ENCODE measurements at places on chromosomes 4 and X. TPM values are rescaled to one million over a fixed set of nuclear protein-coding genes. Genes with fewer than 3 reads are reported as not detected.

DNA sequence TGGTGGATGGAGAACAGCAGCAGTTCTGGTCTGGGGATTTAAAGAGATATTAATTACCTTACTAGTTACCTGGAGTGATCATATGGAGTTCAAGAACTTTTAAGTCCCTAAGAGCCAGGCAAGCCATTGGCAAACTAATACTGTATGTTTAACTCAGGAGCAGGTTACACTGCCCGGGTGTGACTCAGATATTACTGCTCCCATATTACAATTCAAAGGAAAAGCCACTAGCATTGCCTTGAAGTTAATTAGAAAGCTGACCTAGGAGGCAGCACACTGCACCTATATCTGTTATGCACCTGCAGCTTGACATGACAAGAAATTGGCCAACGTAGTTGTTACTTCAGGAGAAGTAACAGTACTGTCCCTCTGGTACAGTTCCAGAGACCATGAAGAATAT is 47.2 kb downstream of the GRK4 start:
- no peak for DNase-seq

DNA sequence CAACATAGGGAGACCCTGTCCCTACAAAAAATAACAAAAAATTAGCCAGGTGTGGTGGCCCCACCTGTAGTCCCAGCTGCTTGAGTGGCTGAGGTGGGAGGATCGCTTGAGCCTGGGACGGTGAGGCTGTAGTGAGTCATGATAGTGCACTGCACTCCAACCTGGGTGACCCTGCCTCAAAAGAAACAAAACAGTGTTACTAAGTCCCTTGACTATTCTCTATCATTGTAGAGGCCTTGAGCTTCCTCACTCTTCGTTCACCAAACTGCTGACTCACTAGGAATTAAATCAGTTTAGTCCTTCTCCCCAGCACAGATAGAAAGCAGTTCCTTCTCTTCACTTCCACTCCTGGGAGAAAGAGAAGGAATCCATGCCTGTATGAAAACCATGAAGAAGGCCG is 14.5 kb downstream of the CDS1 start:
- DNase-seq: no peak

DNA sequence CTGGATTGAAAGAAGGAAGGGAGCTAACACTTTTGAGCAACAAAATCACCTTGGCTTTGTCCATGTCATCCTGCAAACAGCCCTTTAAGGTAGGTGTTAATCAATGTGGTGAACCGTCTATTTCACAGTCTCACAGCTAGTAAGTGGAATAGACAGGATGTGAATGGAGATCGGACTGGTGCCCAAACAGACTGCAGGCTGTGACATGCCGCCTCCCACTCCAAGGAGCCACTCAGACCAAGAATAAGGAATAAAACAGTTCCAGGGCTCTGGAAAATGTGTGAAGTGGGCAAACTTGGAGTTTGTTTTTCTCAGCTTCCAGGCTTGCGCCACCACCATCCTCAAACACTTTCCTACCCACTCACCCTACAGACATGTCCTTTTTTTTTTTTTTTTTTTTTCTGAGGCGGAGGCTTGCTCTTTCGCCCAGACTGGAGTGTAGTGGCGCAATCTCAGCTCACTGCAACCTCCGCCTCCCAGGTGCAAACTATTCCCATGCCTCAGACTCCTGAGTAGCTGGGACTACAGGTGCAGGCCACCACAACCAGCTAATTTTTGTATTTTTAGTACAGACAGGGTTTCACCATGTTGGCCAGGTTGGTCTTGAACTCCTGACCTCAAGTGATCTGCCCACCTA is 57.7 kb upstream of the SEC24B start:
- DNase-seq: no peak

DNA sequence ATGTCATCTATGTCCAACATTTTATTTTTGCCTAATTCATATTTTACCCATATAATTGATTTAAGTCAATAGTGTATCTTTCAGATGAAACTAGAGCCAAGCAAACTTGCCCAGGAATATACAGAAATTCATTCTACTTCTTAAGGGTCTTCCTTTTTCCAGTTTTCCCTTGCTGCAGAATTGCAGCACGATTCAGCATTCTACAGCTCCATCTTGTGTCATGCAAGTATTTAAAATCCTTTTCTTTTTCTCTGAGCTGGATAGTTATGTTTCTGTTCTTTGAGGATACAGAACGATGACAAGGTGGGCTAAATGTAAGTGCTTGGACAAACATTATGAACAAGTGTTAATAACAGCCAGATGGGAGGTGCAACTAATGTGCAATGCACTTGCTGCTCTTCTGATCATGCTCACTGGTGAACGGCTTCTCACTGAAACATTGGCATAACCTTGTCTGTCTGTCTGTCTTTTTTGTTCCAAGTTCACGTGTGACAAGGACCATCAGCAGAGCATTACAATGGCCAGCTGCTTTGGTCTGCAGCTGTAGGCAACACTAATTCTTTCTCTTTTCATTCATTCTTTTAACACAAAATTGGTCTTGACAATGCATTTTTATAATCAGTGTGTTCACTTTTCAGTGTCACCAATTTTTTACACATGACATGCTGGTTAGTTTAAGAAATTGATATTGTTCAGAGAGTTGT is 1821.7 kb downstream of the ARAP2 start:
- DNase-seq: no peak

DNA sequence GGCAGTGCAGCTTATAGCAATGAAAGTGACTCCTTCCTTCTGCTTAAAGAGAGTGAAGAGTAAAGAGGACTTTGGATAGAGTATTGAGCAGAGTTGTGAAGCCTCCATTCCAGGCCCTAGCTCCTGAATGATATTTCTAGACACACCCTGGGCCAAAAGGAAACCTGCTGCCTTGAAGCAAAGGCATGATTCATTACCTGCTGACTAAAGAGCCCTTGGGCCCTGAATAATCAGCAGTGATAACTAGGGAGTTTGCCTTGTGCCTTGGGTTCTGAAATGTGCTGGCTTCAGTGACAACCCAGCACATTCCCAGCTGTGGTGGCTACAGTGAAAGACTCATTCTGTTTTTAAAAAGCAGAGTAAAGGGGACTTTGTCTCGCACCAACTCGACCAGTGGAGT is 49.2 kb downstream of the STPG2 start:
- DNase-seq: no peak

DNA sequence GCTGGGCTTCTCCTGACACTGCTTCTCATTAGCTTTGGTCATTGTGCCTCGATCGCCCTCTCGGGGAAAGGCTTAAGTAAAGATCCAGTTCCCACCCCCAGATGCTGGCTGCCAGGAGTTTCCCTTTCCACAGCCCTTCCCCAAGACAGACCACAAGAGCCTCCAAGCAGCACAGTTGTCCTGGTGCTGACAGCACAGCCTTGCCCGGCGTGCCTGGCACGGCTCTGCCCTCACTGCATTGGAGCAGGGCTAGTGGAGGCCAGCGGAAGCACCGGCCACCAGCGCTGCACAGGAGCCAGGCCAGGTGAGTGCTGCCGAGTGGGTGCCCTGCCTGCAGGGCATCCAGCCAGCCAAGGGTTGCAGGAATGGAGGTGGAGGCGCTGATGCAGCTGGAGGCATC is 9.7 kb upstream of the MSANTD1 start:
- DNase-seq: no peak

DNA sequence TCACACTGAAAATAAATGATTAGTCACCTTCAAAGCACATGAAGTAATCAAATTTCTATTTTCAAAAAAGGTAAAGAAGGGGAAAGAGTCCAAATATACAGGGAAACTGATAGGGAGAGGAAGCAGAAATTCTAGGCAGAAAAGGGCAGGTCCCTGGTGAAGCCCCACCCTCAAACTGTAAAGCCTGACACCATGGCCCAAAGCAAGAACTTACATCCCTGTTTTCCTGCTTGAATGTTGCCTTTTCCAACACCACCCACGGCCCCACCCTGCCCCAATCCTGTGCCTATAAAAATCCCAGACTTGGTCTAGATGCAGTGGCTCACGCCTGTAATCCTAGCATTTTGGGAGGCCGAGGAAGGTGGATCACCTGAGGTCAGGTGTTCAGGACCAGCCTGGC is 361.8 kb downstream of the PPP3CA start:
- no peak for DNase-seq

DNA sequence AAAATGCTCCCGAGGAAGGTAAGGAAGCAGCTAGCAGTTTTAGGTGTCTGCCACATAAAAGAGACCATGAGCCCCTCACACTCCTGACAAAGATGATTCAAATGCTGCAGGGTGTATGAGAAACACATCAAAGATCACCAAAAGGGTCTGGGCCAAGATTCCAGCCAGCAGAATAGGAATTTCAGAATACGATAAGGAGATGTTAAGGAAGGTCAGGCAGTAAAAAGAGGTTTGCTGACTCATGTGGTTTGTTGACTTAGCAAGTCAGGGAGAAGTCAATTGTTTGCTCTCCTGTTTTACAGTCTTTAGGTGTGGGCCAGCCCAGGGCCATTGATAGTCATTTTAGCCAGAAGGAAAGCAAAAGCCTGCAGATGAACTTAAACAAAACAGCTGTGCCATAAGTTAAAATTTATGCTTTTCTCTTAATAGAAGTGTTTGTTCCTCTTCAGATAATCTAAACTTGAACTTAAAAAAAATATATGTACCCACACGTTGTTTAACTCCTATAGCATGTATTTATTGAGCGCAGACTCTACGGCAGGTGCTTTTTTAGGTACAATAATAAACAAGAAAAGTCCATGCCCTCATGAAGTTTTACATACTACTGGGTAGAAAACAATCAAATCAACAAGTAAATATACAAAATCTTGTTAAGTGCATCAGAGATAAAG is 115.6 kb downstream of the CAMK2D start:
- DNase-seq: no peak

GRCh38 chr4:123785538-123785937 is 388.9 kb downstream of the SPRY1 start:
- no peak for DNase-seq

GAR1 gene
- 10.0 TPM for total RNA-seq

STAP1 gene
- total RNA-seq: 62.3 TPM
